Epithelial cell of prostate (primary cell): ENCODE measurements at places on chromosomes 11 and 22.

DNA sequence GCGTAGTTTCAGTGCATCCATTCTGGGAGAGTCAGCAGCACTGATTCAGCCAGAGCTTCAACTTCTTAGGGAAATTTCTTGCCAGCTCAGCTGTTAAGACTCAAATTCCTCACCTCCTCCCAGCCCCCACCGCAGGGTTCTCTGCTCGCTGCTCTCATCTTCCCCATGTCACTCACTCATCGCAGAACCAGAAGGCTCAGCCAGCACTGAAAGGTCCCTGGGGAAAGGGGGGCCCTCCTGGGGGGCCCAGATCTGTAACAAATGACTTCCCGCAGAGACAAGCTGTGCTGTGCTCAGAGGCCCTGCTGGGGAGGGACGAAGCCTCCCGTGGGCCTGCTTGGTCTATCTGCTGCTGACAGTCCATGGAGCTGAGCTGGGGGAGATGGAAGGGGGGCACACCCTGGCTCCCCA lies 220.6 kb downstream of the NTM start:
- DNase-seq: no peak

GRCh38 chr11:115423728-115424459 lies 80.3 kb downstream of the CADM1 start:
- DNase-seq: no peak

GRCh38 chr11:100004541-100004940 lies 682.5 kb upstream of the ARHGAP42 start:
- no peak for DNase-seq

DNA sequence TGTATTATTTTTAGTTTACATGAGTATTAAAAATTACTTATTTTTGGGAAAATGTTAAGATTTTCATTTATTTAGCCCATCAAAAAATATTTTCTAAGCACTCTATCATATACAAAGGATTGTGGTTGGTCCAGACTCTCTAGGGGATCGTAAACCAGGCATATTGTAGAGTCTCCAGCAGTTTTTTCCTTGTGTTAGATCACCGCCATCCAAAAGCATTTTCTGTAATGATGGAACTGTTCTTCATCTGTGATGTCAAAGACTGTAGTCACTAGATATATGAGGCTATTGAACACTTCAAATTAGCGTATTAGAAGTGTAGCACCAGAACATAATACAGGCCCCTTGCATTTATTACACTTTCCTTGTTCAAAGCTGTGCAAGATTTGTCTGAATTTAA lies 154.9 kb downstream of the SBF2 start:
- DNase-seq: no peak

DNA sequence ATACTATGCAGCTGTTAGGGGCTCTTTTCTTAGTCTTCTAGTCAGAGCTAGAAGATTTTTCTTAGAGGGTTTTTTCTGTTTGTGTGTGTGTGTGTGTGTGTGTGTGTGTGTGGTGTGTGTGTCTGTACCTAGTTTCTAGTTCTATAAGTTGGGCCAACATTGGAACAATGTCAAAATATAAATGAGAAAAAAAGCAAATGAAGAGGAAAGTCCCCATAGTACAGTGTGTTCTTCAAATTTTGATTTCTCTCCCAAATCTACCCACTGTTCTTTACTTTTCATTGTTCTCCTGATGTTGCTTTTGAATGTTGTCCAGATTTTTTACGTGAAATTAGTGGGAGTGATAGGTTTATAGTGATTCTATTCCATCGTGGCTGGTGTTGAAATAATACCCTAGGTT lies 2153.4 kb upstream of the RAG2 start:
- DNase-seq: no peak

GRCh38 chr11:105274631-105275030 lies 135.1 kb upstream of the CARD18 start:
- no peak for DNase-seq

DNA sequence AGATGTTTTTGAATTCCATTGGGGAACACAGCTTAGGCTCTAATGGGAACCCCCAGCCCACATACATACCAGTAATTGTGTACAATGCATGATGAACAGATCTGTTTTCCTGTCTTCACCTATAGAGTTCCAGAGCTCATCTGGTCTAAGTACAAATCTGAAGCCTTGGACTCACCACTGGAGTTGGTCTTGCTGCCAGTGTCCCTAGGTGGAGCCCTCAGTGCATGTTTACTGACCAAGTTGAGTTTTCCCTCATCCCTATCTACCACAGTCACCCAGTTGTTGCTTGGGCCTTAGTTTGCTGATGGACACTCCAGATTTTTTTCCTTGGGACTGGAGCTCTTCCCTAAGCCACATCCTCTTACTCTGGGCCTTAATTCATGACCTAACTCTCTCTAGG lies 159.2 kb upstream of the DDI1 start:
- DNase-seq: no peak

GRCh38 chr22:37173709-37174108 lies 14.3 kb downstream of the C1QTNF6 start:
- DNase-seq: no peak

GRCh38 chr11:5600374-5600851 lies 4.0 kb downstream of the TRIM6 start:
- DNase-seq: peak; percentile 44

- DNase-seq: no peak
These were observed 6.1 kb downstream of the TMEM86A start for GRCh38 chr11:18704698-18705097.

GRCh38 chr11:115682888-115683287 lies 178.7 kb upstream of the CADM1 start:
- no peak for DNase-seq
